ENCODE measurements at places on chromosomes 16 and 17.

- DNase-seq = no peak
Measured at GRCh38 chr17:37743612-37743874, 1.3 kb downstream of the HNF1B start.

- DNase-seq = no peak
Measured at GRCh38 chr16:75292691-75293090, 41.3 kb upstream of the BCAR1 start.

DNA sequence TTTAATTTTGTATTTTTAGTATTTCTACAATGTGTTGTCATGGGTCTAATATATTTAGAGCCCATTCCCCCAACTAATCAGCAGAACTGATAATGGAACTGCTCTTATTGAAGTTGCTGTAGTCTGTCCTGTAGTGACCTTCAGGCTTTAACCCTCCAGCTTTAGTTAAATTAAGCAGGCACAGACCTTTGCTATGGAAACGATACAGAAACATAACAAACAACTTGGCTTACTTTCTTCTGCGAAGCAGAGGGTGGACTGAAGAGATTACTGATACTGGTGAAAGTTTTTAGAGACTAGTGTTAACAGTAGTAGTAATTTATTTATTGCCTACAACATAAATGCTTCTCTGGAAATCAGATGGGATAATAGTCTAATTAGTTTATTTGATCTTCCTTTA is 61.4 kb downstream of the NFATC3 start:
- no peak for DNase-seq

DNA sequence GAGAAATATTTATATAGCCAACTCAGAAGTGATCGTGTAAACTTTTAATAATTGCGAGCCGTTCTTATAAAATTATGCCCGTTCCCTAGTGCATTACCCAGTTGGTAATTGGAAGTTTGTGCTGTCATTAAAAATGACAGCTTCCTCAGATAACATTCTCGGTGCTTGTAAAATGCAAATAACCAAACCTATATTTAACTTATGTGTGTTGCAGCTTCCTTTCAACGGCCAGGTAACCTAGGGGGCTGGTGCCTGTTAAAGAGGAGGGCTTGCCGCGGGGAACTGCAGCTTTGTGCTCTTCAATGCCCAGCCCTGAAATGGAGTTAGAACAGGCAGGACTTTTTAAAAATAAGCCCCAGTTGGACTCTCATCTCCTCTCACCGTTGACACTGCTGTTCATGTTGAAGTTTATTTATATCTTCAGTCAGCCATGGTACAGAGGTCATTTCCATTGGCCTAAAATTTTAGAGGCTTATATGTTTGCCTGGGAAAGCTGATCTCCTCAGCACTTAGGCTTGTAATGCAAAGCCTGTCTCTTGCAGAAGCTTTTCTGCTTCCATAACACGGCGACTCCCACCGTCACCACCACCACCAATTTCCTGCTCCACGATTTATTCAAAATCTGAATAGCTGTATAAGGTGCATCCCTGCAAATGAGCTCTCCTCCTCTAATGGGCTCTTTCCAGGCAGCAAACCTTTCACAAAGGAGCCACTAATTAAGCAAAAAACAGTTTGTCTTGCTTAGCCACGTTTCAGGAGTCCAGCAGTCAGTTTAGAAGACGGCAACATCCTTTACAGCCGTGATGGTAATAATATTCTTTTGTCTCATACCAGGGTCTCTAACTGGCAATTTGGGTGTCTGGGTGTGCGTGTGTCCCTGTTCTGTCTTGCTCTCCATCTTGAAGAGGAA is 74.7 kb downstream of the RPA1 start:
- DNase-seq = no peak

DNA sequence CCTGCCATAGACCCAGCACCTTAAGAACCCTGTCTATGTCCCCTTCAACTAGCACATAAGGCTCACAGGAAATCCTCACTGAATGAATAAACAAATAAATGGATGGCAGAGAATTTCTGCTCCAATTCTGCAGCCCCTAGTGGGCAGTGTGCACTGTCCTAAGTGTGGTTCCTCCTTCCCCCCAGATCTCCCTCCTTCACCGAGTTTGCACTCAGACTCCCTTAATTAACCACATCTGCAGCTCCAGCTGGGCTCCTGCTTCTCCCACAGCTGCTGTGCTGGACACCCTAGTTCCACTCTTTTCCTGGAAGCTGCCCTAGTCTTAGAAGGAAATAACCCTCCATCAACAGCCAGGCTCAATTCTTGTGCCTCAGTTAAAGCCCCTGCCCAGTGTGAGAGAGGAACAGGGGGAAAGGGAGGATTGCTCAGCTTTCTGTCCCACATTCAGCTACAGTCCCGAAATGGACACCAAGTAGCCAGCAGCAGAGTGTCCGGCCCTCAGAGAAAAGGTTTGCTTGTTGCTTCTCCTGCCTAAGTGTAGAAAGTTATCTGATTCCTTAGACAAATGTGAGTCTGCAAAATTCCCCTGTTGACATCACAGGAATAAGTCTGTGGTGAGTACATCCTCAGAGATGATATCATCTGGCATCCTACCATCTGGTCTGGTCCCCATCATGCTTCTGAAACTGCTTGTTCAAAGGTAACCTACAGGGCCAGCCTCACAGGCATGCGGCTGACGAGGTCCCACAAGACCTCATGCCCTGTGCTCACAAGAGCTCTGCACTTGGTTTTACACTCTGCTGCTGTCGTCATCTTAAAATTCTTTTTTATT is 12.3 kb downstream of the LRRC3C start:
- no peak for DNase-seq

DNA sequence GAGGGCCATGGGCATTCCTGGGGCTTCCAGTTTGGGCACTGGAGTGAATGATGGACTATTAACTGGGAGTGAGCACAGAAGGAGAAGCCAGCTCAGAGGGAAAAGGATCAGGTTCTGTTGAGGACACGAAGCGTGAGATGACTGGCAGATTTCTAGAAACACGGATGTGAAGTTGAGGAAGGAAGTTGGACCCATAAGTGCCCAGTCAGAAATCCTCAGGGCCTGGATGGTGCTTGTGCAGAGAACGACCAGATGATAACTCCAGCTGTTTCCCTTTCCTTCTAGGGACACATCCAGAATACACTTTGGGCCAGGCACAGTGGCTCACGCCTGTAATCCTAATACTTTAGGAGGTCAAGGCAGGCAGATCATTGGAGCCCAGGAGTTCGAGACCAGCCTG is 23.3 kb upstream of the ANKRD40CL start:
- no peak for DNase-seq

- no peak for DNase-seq
Measured at GRCh38 chr16:12236589-12236988, 260.1 kb downstream of the SNX29 start.

DNA sequence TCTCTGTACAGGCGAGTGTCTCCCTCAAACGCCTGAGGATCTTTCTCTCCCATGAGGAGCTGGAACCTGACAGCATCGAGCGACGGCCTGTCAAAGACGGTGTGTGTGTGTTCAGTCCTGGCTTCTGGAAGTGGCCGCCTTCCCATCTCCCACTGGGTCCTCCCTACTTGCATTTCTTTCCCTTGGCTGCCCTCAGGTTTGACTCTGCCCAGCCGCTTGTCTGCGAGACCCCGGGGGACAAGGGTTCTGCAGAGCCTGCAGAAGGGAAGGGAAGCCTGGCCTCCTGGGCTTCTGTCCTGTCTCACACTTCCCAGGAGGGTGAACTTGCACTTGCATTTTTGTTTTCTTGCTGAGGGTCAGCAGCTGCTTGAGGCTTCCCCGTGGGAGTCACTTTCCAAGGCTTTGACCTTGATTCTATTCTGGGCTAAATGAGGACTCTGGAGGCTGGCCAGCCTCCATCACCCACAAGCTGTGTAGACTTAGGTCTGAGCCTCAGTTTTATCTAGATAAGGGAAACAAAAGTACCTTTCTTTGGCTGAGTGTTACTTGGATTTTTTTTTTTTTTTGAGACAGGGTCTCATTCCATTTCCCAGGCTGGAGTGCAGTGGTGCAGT is 122.3 kb downstream of the ABCC1 start:
- no peak for DNase-seq

DNA sequence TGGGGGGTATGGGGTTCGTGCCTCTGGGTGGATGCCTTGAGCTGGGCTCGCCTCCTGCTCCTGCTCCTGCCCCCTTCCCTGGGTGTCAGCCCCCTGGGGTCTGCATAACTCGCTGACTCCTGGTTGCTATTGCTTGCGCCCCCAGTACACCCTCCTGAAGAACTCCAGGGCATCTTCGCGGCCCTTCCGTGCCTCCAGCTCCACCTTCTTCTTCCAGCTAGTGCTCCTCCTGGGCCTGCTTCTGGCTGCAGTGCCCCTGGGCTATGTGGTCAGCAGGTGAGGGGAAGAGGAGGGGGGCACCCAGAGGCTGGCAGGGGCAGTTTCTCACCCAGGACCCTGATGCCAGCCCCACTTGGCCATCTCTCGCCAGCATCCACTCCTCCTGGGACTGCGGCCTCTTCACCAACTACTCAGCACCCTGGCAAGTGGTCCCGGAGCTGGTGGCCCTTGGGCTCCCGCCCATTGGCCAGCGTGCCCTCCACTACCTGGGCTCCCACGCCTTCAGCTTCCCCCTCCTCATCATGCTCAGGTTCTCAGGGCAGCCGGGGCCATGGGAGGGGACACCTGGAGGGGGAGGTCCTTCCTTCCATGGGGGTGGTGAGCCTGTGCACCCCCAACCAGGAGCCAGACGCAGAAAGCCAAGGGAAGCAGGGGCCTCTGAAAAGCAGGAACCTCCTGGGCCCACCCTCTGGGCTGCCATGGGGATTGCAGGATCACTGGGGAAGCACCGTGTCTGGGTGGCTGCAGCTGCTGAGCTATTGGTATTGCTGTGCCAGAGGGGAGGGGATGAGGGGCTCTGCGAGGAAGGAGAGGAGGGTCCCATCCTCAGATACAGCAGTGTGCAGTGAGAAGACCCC is 7.8 kb upstream of the C17orf99 start:
- no peak for DNase-seq

- no peak for DNase-seq
Measured at GRCh38 chr16:29925105-29925756, 795 bp downstream of the KCTD13 start.

GRCh38 chr16:4578961-4579530 is 22.9 kb downstream of the C16orf96 start:
- DNase-seq = no peak

DNA sequence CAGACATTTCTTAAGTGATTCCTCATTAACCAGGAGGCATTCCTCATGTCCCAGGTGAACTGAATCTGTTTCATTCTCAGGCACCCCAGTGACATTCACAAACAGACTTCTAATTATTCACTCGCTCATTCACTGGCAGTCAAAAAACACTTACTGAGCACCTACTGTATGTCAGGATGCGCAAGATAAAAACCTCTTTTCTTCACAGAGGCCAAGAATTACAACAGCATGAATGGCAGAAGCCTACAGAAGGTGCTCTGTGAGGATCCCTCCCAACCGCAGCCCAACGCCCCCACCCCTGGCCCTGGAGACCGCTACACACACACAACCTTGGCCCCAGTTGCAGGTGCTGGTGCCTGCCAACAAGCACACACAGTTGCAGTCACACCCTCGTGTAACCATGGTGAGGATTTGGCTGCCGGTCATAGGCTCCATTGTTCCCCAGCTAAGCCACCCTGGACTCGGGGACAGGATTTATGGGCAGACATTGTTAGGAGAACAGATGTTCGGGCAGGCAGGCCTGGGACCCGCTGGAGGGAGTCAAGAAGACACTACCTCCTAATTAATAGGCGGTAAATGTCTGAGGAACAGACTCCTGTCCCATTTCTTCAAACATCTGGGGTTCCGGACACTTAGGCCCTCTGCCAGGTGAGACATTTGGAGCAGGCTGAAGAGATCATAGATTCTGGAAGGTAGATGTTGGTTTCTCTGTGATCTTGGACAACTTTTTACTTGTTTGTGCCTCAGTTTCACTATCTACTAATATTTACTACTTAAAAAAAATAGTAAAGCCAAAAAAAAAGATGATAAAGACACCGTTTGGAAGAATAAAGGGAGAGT is 43.2 kb downstream of the CUEDC1 start:
- DNase-seq = no peak

GRCh38 chr17:74362069-74362405 is 369 bp upstream of the BTBD17 start:
- DNase-seq = no peak

- DNase-seq = no peak
Measured at GRCh38 chr16:48946686-48947370, 334.8 kb downstream of the CBLN1 start.

- DNase-seq = no peak
Measured at GRCh38 chr17:39450051-39450450, 1.0 kb downstream of the MED1 start.

GRCh38 chr16:30972872-30973271 is 12.1 kb upstream of the HSD3B7 start:
- DNase-seq = no peak

DNA sequence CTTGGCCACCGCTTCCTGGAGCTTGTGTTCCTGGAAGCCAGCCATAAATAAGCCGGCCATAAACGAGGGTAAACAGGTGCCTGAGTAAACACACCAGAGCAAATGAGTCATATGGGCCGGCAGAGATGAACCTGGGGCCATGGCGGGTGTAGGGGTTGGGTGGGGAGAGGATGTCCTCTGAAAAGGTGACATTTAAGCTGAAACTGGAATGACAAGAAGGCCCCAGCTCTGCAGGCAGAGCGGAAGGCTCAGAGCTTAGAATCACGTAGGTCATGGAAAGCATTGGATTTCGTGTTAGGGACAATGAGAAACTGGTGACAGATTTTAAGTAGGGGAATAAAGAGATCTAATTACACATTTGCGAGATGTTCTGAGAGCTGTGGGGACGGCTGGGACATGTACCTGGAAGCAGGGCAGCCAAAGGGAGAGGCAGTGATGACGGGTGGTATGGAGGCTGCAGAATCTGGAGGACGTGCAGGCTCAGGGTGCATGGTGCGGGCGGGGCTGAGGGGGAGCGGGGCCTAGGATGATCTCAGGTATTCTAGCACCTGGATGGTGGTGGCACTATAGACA is 8.1 kb upstream of the DNASE1 start:
- DNase-seq = peak; percentile 26

DNA sequence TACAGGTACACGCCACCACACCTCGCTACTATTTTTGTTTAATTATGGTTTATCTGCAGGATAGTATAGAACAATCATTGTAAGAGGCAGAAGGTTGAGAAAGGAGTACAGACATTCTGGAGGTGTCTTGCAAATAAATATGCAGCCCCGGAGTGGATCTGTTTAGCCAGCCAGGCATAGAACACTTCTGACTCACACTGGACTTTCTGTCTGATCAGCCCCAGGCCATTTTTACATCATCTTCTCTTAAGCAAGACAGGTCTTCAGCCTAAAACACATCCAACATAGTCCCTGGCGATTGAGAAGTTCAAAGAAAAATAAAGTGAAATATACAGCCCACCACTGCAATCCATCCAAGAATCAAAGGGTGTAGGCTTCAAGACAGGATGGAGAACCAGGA is 81.4 kb downstream of the XYLT1 start:
- DNase-seq = peak; percentile 29

DNA sequence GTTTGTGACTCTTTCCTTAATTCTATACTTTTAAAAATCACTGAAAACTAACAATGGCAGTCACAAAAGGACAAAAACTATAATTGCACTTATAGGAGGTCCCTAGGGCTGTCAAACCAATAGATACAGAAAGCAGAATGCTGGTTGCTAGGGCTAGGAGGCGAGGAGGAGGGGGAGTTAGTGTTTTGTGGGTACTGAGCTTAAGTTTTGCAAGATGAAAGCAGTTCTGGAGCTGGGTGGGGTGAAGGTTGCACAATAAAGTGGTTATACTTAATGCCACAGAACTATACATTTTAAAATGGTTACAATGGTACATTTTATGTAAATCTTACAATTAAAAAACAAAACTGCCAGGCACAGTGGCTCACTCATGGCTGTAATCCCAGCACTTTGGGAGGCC is 27.3 kb downstream of the NUBP1 start:
- no peak for DNase-seq
